ENCODE measurements at places on chromosomes 1 and 21.

GRCh38 chr1:36154765-36155407 lies 1.1 kb upstream of the MAP7D1 start:
- DNase-seq: no peak

DNA sequence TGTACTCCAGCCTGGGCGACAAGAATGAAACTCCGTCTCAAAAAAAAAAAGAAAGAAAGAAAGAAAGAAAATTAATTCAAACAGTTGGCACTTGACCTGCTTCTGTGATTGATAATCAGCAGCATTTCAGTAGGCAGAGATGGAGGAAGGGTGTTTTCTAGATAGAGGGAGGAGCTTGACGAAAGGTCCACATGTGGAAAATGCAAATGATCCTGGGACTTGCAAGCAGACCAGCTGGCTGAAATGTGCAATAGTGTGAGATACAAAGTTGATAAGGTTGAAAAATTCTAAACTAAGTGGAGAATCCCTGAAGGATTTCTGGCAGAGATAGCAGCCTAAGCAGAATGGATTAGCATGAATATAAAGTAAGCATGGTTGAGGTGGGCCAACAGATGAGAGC lies 4.2 kb downstream of the ELAPOR1 start:
- no peak for DNase-seq

GRCh38 chr1:8238141-8239038 lies 79.5 kb upstream of the SLC45A1 start:
- DNase-seq: no peak

GRCh38 chr1:241330619-241331327 lies 26.2 kb downstream of the RGS7 start:
- DNase-seq: no peak

GRCh38 chr1:15156807-15157380 lies 3.3 kb downstream of the TMEM51 start:
- no peak for DNase-seq

- DNase-seq: no peak
These were observed 21.0 kb upstream of the LAMC1 start for GRCh38 chr1:183002267-183002666.

DNA sequence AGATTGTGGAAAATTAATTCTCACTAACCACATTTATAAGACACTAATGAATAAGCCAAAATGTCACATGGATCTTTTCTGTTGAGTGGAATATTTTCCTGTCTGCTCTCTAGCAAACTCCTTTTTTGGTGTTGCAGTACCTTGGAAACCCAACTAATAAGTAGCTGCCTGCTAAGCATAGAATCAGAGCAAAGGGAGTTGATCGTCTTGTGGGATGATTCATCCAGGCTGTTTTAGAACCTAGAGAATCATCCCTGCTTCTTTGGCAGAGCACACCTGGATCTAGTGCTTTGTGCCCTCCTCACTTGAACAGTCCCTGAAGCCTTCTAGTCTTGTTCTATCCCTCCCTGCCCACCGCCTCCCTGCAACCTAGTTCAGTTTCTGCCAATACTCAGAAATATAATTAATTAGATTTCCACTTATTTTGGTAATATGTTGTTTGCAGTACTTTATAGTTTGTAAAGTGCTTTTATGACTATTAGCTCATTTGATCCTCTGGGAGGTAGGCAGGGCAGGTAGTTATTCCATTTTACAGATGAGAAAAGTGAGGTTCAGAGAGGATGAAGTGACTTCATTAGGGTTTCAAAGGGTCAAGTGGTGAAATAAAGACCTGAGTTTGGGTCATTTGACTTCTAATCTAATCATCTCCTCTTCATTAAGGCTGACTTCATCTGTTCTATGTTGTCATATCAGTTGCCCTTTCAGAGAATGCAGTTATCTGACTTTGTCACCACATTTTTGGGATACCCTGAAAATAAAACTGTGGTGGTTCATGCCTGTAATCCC lies 2.5 kb downstream of the AGO4 start:
- no peak for DNase-seq

DNA sequence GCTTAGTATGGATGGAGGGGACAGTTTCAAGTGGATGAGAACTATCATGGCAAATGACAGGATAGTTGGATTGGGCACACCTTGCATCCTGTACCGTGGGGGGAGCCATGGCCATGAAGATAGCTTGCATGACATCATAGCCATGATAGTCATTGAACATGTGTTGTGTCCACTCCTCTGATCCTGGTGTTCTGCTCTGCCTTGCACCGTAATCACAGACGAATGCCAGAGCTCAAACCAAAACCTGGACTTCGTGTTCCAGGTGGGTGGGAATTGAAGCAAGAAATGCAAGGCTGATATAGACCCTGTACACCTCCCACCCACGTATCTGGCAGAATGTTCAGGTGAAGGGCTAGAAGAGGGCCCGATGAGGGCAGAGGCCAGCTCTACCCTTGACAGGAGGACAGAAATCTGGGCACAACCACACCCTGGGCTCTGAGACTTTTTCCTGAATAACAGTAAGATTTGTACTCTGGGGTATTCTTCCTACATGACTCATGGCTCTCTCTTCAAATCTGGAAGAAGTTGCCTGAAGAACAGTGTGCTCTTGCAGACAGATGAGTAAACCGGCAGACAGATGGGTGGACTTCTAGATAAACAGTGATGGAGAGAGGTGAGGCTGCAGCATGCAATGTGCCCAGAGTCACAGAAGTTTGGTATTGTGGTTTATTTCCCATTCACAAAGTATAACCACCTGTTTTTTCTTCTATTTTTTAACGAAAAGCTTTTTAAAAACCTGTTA lies 45.0 kb downstream of the KCNJ6 start:
- no peak for DNase-seq

GRCh38 chr1:65422241-65423203 lies 2.1 kb downstream of the LEPR start:
- DNase-seq: no peak

GRCh38 chr21:46114963-46115362 lies 17.1 kb downstream of the COL6A2 start:
- DNase-seq: no peak

DNA sequence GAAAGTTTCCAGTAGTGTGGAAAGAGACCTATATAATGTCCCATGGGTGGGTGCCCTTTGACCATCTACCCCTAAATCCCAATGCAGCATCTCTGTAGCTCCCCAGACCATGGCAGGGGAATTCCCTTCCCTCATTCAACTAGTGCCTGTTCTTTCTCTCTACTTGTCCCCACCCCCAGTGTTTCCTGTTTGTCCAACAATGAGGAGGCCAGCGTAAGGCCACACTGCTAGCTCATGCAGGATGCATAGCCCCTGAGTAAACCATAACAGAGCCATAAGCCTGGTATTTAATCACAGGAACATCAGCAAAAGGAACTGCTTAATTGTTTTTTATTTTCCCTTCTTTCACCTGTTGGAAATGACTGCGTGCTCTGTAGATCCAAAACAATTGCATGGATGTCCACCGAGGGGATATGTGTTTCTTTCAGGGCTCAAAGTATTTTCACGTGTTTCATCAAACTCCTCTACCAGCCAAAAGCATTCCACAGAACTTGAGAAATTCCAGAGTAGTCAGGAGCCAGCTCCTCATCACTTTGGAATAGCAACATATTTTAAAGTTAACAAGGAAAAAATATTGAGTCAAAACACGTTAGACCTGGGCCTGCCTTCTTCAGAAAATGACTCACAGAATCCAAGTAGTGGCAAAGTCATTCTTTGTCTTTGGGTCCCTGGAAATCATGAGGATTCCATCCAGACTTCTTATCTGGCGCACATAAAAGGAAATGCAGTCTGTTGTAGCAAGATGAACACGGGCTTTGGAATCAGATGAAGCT lies 162.5 kb upstream of the SGIP1 start:
- no peak for DNase-seq
